ENCODE measurements at places on chromosomes 4 and X.

DNA sequence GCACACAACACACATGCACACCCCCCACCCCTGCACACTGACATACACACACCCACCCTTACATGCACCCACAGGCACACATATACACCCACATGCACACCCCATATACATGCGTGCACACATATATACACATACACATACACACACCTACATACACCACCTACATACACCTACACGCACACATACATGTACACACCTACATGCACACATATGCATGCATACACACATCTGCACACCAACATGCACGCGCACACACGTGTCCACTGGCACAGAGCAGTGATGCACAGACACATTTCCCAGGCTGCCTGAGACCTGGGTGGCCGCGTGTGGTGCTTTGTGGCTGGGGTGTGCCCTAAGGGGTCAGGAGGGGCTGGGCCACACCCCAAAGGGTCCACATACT is 31.7 kb downstream of the FGFRL1 start:
- no peak for DNase-seq

DNA sequence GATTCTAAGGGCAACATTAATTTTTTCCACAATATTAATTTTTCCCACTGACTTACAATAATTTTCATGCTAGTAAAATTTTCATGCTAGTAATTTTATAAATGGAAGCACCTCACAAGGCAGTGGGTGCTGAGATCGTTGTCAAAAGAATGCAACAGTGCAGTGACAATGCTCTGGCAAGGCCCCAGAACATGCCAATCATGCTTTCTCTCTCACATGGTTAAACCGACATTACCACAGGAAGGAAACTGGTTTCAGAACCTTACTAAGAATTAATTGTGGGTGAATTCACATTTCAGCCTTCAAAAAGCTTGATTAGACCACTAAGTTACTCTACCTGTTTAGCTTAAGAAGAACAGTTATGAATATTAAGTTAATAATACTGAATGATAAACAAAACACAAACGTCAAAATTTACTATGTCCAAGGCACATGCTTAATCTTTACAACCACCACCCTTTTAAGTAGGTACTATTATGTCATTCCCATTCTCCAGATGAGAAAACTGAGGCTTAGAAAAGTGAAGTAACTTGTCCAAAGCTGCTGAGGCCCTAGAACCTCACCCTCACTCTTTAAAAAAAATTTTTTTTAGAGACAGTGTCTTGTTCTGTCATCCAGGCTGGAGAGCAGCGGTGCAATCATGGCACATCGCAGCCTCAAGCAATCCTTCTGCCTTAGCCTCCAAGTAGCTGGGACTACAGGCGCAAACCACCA is 10.0 kb upstream of the OPHN1 start:
- no peak for DNase-seq

GRCh38 chr4:187493661-187494060 is 501.9 kb upstream of the ZFP42 start:
- DNase-seq = no peak

GRCh38 chr4:185560316-185560715 is 25.0 kb upstream of the PDLIM3 start:
- no peak for DNase-seq

- DNase-seq = no peak
These were observed 12.6 kb downstream of the TENT5D start for GRCh38 chrX:80432863-80433262.

- DNase-seq = no peak
These were observed 3.3 kb upstream of the ZNF518B start for GRCh38 chr4:10460313-10461047.

- no peak for DNase-seq
These were observed 69.8 kb downstream of the FHDC1 start for GRCh38 chr4:153005899-153006381.

- no peak for DNase-seq
These were observed 107.2 kb downstream of the ANAPC4 start for GRCh38 chr4:25484243-25484721.

DNA sequence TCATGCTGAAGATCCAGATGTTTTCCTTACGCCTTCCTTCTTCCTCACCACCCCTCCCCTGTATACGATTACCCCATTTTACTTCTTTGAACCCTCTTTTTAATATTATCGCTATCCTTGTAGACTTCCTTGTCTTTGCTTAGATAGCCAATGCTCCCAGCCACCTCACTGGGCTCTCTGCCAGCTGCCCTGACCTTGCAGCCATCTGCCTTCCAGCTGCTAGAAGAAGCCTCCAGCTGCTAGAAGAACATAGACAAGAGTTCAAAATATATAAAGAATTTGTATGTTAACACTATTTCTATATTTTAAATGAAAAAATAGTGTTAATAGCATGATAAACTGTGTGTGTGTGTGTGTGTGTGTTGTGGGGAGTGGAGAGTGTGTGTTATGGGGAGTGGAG is 374.7 kb downstream of the ANKRD50 start:
- DNase-seq = no peak

DNA sequence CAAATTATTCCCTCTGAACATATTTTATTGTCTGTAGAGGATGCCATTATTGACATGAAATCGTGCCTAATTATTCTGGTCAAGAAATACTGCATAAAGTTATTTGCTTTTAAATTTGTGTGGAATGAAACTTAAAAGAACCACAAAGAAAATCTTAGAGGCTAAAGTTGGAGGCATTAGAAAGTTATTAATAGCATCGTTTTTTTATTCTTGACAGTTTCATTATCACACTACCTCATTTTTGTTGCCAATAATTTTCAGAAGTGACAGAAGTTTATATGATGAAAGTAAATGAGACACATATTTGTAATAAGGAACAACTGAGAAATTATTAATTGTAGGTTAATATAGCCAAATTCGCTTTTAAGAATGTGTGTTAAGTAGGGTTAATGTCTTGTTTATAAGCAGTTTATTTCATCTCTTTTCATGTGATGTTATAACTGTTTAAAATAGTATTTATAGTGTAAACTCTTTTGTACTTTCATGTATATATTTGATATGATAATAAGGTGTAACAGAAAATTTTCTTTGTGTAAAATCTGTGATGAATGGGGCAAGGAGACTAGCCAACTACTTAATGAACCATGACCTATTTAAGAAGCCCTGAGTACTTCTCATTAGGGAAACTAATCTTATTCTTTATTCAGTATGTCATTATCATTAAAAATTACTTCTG is 54.5 kb upstream of the GRIA2 start:
- no peak for DNase-seq

DNA sequence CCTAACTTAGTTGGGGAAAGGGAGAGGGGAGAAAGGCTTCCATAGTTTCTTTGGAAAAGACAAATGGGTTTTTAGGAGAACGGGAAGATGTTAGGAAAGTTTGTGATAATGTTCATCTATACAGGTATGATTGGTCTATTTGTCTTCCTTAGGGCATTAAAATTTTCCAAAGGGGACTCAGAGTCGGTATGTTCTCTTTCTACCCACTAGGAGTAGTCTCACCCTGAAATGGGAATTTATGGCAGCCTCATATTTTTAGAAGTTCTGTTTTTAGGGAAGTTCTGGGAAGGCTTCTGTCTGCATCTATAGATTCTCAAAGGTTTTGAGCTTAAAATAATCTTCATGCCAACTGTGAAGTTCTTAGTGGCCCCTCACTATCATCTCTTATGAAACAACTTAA is 637.3 kb downstream of the ADGRL3 start:
- DNase-seq = no peak

DNA sequence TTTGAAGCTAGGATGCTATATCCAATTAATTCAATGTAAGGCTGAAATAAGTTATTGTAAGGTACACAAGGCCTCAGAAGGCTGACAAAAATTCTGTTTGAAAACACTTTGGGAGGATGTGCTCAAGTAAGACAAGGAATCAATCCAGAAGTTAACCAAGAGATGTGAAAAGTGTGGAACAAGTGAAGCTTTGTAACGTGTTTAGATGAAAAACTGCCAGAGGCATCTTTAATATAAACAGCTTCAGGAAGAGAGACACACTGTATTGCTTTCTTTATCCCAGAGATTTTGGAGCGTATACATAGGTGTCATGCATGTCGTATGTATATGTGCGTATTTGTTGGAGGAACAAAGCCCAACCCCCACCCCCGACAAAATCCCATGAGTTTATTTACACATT is 28.3 kb upstream of the YTHDC1 start:
- DNase-seq = no peak

GRCh38 chr4:178296669-178297068 is 854.4 kb upstream of the AGA start:
- no peak for DNase-seq

GRCh38 chr4:149202117-149202516 is 613.5 kb downstream of the IQCM start:
- DNase-seq = no peak

DNA sequence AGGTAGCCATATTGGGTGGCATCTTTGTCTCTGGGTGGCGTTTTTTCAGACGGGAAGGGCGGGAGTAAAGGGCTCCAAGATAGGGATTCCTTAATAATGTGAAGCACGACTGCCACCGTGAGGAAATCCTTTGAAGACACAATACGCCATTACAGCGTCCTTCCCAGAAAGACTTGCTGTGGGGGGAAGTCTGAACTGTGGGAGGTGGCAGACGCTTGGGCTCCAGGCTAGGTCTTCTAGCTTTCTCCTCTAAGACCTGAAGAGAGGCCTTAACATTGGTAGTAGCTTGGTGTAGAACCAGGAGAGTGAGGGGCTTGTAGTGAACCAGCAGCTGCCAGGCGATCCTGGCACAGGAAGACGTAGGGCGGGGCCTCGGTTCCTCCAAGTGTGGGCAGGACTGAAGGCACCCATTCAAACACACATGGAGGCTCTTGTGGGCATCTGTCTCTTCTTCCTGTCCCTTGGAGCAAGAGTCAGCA is 197.3 kb downstream of the OR13H1 start:
- peak; percentile 89 for DNase-seq

GRCh38 chr4:40316333-40316781 is 18.8 kb upstream of the CHRNA9 start:
- DNase-seq = no peak

GRCh38 chr4:4225915-4226605 is 669 bp downstream of the OTOP1 start:
- no peak for DNase-seq

DNA sequence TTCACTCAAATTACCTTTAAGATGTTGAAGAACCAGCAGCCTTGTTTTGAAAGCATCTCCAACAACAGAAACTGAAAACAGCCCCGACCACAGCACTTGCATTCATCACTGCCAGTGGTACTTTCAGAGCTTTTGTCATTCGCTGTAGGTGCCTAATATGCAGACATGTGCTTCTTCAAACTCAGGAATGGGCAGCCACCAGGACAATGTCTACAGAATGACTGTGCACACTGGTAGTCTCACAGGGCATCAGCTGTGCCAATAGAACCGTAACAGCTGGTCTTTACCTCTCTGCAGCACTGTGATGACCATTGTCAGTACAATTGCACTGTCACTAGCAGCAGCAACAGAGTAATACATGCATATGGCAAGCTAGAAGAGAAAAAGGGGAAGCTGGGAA is 1149.7 kb downstream of the STPG2 start:
- no peak for DNase-seq
